Neural crest cell (in vitro differentiated cells): ENCODE measurements at places on chromosomes 3 and 15.
A peak's percentile ranks its signal among the peaks of the same experiment; 100 is the strongest.

DNA sequence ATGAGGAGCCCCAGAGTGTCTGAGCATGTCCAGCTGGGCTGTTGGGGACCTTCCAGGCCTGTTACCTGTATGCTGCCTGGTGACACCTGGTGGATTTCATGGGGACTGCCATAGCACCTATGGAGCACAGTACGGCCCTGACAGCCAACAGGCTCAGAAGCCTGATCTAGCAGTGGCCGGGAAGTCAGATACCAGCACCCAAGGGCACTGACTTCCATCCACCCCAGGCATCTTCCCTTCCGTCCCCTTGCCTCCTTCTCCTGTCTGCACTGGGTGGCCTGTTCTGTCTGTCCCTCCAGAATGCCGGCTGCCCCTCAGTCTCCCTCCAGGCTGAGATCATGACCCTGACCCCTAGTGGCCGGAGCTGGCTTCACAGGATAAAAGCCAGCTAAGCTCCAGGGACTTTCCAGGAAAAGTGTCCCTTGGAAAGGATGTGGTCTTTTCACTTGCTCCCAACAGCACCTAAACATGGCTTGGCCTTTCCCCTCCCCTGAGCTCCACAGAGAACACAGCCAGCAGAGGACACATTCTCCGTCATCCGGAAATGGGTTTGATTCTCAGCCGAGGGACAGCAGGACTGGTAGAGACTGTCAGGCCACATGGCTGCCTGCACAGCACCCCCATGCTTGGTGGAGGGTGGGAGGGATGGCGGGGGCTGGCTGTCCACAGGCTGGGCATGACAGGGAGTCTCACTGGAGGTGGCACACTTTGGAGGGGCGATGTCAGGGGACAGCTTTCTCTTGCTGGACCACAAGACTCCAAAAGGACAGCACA lies 9.5 kb downstream of the RPS17 start:
- H3K27me3 ChIP-seq = no peaks in the 10 kb centered on the region
- peaks cover 15% of the 10 kb centered on the region for H3K36me3 ChIP-seq
- peak overlapping the region; percentile 22 for H3K4me3 ChIP-seq
- peaks cover 5% of the 10 kb centered on the region for H3K4me1 ChIP-seq
- no peak overlapping the region for H3K27ac ChIP-seq
- peak; percentile 78 for DNase-seq

DNA sequence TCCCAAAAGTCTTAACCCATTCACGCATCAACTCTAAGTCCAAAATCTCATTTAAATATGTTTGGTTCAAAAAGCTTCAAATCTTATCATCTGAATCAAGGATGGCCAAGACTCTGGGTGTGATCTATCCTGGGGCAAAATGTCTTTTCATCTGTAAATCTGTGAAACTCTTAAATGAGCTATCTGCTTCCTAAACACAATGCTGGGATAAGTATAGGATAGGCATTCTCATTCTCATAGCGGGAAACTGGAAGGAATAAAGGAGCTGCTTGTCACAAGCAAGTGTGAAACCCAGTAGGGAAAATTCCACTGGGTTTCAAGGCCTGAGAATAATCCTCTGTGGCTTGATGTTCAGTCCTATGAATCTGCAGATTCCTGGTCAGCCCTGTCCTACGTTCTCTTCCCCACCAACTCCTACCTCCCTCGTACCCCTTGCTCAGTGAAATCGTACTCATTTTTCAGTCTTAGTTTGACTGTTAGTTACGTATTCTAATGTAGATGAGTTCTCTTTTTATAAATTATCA lies 156.7 kb downstream of the EPHA3 start:
- H3K4me1 ChIP-seq = peaks cover 47% of the 10 kb centered on the region
- peaks cover 2% of the 10 kb centered on the region for H3K36me3 ChIP-seq
- no peak overlapping the region for H3K4me3 ChIP-seq
- DNase-seq = no peak
- peak overlapping the region; percentile 85 for H3K27ac ChIP-seq
- H3K27me3 ChIP-seq = no peaks in the 10 kb centered on the region

GRCh38 chr3:197749315-197749600 lies 425 bp upstream of the FYTTD1 start:
- H3K27me3 ChIP-seq = no peaks in the 10 kb centered on the region
- no peak for DNase-seq
- H3K4me1 ChIP-seq = peaks cover 43% of the 10 kb centered on the region
- H3K36me3 ChIP-seq = no peaks in the 10 kb centered on the region
- peak overlapping the region; percentile 66 for H3K27ac ChIP-seq

DNA sequence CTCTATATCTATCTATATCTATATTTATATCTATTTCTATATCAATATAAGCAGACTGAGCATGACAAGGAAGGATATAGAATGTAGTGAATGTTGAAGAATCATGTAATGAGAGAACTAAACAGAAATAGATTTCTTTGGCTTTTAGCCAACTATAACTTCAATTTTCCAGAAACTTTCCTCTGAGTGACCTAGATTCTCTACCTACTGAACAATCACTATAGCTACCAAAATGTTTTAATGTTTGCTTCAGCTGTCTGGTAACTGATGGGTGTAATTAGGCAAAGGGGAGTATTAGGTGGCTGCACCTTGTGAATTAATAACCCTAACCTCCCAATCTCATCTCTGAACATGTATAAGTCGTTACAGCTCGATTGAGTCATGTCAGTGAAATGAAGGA lies 76.4 kb upstream of the ROBO1 start:
- no peak overlapping the region for H3K27ac ChIP-seq
- H3K4me3 ChIP-seq = no peak overlapping the region
- DNase-seq = no peak
- H3K27me3 ChIP-seq = no peaks in the 10 kb centered on the region
- H3K36me3 ChIP-seq = no peaks in the 10 kb centered on the region

DNA sequence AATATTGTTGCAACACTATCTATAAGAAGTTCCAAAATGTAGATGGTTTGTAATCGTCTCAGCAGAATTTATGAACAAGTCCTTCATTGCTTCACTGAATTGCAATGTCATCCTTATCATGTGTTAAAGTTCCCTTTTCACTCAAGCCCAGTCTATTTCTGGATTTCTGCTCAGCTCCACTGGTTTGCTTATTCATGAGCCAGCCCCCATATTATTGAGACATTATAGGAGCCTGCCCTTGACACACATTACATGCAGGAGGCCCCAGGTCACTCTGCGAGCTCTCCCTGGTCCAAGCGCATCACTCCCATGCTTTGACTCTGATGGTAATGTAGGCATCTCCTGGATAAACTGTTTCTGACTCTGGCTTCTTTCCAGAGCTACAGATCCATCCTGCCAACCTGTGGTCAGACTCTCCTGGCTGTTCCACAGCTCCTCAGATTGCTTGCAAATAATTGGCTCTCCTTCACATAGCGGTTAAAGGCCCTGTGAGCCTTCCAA lies 56.9 kb downstream of the ABTB1 start:
- DNase-seq = no peak
- peaks cover 2% of the 10 kb centered on the region for H3K27me3 ChIP-seq
- H3K4me3 ChIP-seq = no peak overlapping the region
- peaks cover 27% of the 10 kb centered on the region for H3K4me1 ChIP-seq
- no peak overlapping the region for H3K27ac ChIP-seq

GRCh38 chr15:101022306-101022705 lies 103.1 kb downstream of the LRRK1 start:
- no peaks in the 10 kb centered on the region for H3K36me3 ChIP-seq
- no peak for DNase-seq
- peaks cover 2% of the 10 kb centered on the region for H3K27me3 ChIP-seq
- H3K4me3 ChIP-seq = no peak overlapping the region
- no peak overlapping the region for H3K27ac ChIP-seq
- peaks cover 44% of the 10 kb centered on the region for H3K4me1 ChIP-seq

DNA sequence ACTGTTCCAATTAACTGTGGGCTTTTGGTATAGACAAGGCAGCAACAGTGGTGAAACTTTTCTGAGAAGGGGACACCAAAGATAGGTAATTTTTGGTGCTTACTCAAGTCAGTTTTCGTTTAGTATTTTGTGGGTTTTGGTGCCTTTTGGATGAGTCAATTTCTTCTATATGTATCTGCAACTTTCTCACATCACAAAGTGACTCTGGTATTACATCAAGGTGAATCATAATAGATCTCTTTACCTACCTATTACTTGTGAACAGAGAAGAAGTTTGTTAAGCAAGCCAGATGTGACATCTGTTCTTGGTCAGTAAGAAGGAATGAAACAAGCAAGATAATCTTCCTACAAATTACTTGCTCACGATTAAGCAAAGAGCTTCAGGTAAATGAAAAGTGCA lies 732.4 kb upstream of the DPPA4 start:
- peaks cover 7% of the 10 kb centered on the region for H3K4me1 ChIP-seq
- H3K36me3 ChIP-seq = no peaks in the 10 kb centered on the region
- no peak overlapping the region for H3K27ac ChIP-seq
- no peak for DNase-seq
- no peaks in the 10 kb centered on the region for H3K27me3 ChIP-seq

DNA sequence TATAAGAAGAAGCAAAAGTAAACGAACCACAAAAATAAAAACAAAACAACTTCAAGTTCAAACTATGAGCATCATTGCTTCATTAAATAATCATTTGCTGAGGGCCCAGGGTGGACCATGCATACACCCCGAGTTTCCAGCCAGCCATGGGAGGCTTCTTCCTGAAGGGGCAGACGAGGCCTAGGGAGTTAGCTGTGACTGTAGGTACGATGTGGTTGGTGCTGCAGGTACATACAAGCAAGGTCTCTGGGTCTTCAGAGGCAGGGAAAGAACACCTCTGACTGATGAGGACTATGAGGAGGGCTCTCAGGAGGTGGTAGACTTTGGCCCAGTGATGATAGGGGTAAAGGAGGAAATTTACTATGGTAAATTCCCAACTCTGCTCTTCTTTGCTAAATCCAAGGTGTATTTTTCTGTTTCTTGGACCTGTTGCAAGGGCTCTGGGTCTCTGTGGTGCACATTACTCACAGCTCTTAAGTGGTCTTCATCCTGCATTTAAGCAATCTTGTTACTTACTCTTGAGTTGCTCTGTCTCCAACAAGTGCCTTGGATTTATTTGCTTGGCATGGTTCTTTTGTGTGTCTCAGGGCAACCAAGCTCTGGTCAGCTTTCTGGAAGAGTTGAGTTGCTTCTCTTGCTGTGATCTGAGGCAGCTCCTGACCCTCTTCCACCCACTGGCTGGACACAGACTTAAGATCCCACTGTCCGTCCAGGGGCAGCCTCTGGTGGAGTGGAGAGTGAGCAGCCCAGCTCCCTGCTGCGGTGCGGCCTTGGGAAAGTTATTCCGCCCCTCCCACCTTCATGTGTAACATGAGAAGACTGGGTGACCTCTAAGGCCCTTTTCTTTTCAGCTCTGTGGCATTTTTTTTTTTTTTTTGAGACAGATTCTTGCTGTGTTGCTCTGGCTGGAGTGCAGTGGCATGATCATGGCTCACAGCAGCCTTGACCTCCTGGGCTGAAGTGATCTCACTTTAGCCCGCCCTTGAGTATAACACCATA lies 56.1 kb upstream of the KIF23 start:
- no peaks in the 10 kb centered on the region for H3K27me3 ChIP-seq
- H3K27ac ChIP-seq = peak overlapping the region; percentile 16
- peaks cover 22% of the 10 kb centered on the region for H3K4me1 ChIP-seq
- H3K4me3 ChIP-seq = no peak overlapping the region
- no peaks in the 10 kb centered on the region for H3K36me3 ChIP-seq
- DNase-seq = peak; percentile 18

GRCh38 chr3:169475978-169476698 lies 187.4 kb downstream of the MECOM start:
- no peaks in the 10 kb centered on the region for H3K36me3 ChIP-seq
- DNase-seq = no peak
- H3K27me3 ChIP-seq = no peaks in the 10 kb centered on the region
- H3K4me3 ChIP-seq = no peak overlapping the region
- H3K4me1 ChIP-seq = peaks cover 9% of the 10 kb centered on the region
- H3K27ac ChIP-seq = no peak overlapping the region

- no peak overlapping the region for H3K4me3 ChIP-seq
- no peak overlapping the region for H3K27ac ChIP-seq
- H3K27me3 ChIP-seq = no peaks in the 10 kb centered on the region
- no peaks in the 10 kb centered on the region for H3K4me1 ChIP-seq
- H3K36me3 ChIP-seq = no peaks in the 10 kb centered on the region
- DNase-seq = no peak
These were observed 33.8 kb upstream of the TFRC start for GRCh38 chr3:196115678-196116083.

DNA sequence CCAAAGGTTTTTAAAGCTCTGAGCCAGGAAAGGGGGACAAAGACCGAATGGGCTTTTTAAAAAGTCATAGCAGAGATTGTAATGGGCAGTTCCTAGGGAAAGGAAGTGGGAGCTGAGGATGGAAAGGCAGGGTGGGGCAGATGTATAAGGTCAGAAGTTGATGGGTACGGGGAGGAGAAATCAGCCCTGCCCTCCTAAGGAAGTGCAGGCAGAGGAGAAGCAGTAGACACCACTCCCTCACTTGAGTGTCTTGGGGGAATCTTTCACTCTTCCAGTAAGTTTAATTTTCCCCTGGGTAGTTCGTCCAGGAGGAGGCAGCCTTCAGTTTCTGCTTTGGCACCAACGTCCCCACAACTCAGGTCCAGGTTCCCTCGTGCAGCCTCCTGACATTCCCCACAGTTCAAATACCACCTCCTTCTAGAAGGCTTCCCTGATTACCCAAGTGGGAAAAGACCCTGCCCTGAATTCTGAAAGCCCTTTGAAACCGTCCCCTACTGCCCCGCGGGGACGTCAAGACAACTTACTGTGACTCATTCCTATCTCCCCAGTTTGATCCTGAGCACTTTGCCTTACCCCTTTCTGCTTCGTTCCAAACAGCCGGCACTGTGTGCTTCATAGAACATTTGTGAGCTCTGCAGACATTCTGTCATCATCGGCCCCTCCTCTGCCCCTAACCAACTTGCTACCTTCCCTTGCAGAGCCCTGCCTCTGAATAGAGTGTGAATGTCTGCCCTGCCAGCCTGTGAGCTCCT lies 14.3 kb upstream of the SRP14 start:
- no peaks in the 10 kb centered on the region for H3K36me3 ChIP-seq
- H3K4me1 ChIP-seq = peaks cover 28% of the 10 kb centered on the region
- H3K4me3 ChIP-seq = no peak overlapping the region

GRCh38 chr3:123295901-123296250 lies 94.1 kb downstream of the SEC22A start:
- no peaks in the 10 kb centered on the region for H3K27me3 ChIP-seq
- no peaks in the 10 kb centered on the region for H3K36me3 ChIP-seq
- no peak overlapping the region for H3K27ac ChIP-seq
- no peak for DNase-seq
